Prostate gland (tissue), 2 donors: ENCODE measurements at places on chromosomes 5 and 9. TPM values are rescaled to one million over a fixed set of nuclear protein-coding genes. Genes with fewer than 3 reads are reported as not detected.

The C9orf152 gene
- 9.0 TPM for total RNA-seq

The C9orf153 gene
- 1.6 TPM for total RNA-seq

The OR1Q1 gene
- not detected for total RNA-seq

The CCL27 gene
- not detected for total RNA-seq

DNA sequence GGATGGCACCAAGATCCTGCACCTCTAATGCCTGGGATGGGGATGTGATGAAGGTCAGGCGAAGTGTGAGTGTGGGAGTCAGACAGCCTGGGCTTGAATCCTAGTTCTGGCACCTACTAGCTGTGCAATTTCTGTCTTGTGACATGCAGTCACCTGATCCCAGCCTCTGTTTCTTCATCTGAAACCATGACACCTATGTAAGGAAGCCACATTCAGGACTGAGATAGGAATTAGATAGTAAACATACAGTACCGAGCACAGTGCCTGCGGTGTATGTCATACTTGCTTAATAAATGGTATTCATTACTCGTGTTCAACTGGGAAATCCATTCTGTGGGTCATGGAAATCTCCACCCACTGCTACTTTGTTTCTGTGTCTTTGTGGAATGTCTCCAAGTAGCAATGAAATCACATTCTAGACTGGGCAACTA, 140.6 kb upstream of the STC2 start:
- H3K27ac ChIP-seq = no peak overlapping the region
- peaks cover 13% of the 10 kb centered on the region for H3K4me1 ChIP-seq
- H3K36me3 ChIP-seq = no peaks in the 10 kb centered on the region
- DNase-seq = no peak

GRCh38 chr5:93407454-93407853, 173.6 kb downstream of the NR2F1-AS1 start:
- no peaks in the 10 kb centered on the region for H3K27me3 ChIP-seq
- no peaks in the 10 kb centered on the region for H3K36me3 ChIP-seq
- no peak for DNase-seq
- H3K27ac ChIP-seq = no peak overlapping the region
- H3K4me3 ChIP-seq = no peak overlapping the region
